ENCODE measurements at places on chromosomes 7 and 10.
A peak's percentile ranks its signal among the peaks of the same experiment; 100 is the strongest.

DNA sequence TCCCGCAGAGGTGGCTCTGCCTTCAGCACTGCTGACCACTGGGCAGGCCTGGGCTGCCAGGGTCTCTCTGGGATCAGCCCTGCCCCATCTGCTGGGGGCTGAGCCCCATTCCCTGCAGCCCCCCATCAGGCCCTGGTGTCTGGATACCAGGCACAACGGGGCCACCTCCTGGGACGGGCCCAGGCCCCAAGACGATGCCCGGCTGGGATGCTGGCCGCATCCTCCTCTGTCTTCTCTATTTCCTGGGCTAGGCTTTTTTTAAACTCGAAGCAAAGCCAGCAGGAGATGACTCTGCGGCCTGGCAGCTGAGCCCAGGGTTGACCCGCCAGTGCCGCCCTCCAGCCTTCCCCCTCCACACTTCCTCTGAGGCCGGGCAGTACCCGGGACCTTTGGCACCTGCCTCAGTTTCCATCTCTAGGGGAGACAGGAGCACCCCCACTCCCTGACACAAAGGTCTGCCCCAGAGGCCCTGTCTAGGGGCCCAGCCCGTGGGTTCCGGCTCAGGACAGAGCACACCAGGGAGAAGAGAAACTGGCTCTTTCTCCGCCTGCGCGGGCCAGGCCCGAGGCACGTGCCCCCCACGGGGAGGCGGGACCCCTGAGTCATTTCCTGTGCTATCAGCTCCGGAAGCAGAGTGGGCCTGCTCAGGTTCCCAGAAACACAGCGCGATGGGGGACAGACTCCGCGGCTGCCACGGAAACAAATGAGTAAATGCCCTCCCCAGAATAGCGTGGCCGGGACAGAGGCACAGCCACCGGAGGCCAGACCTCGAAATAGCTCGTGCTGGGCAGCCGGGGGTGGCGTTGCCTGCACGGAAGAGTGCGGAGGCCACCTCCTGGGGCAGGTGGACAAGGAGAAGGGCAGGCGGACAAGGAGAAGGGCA, 84.6 kb upstream of the PDGFA start:
- peak; percentile 90 for DNase-seq

DNA sequence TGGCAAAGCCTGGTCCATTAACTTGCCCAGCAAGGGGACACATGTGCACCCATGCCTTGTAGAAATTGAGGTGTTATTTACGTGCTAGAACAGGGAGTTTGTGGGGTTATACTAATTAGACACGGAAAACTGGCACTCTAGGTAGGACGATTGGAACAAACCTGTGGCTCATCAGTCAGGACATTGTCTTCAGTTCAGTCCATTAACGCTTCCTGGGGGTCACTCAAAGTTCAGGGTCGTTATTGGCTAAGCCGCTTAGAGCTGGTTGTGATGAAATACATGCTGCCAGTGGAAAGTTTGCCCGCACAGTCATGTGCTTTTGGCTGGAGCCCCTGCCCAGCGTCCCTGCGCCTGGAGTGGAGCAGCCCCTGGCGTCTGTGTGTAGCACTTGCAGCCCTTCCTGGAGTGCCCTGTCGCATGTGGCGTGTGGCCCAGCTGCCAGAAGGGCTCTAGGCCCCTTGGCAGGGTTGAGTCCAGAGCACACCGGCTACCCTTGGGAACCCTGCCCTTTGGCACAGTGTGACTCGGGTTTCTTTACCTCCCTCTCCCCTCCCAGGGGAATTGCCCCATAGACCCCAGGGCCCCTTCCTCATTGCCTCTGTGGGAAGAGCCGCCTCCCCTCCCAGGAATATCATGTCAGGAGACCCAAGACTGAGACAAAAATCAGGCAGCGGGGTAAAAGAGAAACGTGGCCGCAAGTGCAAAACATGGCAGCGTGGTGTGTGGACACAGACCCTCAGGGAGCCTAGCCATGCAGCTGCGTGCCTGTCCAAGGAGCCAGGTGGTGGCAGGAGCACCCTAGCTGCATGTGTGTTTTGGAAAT, 9.8 kb downstream of the ZNF775 start:
- no peak for DNase-seq

DNA sequence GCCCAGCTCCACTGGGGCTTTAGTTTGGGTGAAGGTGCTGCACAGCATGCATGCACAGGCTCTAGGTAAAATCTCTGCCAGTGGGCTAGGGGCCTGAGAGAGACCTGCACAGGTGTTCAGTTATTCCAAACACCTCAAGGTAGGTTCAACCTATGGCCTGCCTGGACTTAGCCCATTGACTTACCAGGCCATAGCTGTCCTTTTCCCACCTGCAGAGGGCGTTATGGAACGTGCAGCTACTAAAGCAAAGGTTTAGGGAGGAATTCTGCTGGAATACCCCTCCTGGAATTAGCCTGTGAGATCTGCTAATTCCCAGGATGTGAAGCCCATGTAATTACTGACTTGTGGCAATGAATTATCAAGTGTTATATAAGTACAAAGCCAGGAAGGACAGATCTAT, 3.6 kb downstream of the VWC2 start:
- no peak for DNase-seq

GRCh38 chr10:62541811-62542210, 167.6 kb downstream of the ZNF365 start:
- DNase-seq: no peak

GRCh38 chr10:60410970-60411369, 21.3 kb upstream of the ANK3 start:
- DNase-seq: no peak

GRCh38 chr10:6530211-6530840, 49.8 kb downstream of the PRKCQ start:
- peak; percentile 14 for DNase-seq

DNA sequence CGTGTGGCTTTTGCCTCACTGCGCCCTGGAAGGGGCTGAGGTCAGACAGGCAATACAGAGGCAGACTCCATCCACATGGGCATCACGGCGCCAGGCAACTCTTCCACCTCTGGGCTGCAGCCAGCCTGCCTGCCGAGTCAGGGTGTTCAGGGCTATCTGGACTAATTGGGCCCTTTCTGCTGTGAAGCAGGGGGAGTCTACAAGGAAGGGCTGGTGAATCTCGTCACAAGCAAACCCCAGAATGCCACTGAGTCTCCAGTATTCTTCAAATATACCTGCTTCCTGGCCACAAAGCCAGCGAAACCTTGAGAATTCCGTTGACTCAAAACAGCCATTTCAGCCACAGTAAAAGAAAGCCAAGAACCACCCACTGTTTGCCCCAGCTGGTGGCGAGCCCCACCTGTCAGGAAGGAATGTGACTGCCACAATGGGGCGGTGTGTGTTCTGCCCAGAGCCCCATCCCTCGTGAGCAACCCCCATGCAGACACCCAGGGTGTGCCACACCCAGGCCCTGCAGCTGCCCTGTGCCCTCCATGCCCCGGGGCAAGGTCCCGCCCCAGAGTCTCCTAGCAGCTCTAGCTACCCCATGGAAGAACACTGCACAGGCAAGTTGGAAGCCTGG, 117.3 kb downstream of the FAM53B start:
- no peak for DNase-seq

DNA sequence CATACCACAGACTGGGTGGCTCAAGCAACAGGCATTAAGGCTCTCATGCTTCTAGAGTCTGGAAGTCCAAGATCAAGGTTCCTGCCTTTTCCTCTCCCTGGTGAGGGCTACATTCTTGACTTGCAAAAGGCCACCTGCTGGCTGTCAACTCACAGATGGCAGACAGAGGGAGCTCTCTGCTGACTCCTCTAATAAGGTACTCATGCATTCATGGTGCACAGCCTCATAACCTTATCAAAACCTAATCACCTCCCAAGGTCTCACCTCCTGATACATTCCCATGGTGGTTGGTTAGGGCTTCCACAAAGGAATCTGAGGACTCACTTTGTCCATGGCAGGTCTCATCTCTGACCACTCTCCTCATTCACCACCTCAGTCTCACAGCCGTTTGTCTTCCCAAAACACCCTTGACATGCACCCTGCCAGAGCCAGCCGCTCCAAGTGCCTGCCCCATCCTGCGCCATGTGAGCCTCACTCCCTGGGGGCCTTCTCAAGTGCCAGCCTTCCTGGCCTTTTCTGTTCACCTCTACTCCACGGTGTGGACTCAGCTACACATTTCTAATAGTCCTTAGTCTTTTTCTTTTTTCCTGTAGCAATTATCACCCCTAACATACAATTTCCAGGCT, 400.3 kb upstream of the ADARB2 start:
- DNase-seq: no peak

DNA sequence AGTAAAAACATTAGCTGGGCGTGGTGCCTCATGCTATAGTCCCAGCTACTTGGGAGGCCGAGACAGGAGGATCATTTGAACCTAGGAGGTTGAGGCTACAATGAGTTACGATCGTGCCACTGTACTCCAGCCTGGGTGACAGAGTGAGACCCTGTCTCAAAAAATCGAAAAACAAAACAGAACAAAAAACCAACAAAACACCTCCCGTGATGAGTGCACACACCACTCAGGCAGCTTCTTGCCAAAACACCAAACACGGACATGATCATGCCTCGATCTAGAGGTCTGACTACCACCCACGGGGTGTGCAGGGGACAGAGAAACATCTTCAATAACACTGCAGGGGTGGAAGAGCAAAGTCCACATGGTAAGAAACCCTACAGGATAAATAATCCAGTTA, 44.4 kb downstream of the AMZ1 start:
- no peak for DNase-seq

DNA sequence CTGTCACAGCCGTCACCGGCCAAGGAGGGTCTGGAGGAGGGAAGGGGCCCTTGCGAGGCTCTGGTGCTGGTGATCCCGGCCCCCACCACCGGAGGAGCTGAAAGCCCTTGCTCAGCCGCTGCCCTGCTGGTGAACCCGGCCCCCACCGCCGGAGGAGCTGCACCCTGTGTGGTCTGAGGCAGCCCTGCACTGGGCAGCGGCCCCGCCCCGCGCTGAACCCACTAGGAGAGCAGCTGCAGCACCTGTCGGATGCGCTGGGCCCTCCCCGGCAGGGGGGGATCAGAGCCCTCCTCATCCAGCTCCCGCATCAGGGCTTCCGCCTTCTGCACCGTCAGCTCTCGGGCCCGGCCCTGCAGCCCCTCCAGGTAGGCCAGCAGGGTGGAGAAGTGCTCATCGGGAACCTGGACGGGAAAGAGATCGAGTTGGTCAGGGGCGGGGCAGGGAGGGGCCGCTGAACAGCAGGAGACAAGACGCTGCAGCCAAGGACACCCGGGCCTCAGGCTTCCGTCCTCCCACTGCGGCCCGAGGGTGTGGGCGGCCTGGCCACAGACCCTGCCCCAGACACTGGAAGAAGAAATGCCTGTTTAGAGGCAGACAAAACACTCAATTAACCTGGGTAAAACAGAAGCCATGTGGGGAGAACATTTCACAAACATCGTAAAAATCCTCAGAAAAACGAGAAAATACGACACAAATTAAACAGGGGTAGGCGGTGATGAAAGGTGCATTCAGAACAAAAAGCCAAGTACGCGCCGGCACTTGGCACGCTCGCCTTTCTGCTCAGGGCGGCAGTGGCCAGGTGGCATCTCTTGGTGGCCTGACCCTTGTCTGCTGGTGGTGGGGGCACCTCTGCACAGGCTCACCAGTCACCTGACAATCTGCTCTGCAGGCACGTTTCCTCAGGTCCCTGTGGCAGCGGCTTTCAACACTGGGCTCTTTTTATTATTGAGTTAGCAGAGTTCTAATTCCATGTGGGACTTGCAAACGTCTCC, 14.7 kb downstream of the CYP2W1 start:
- no peak for DNase-seq

- DNase-seq: no peak
These were observed 37.1 kb downstream of the CXCL12 start for GRCh38 chr10:44347609-44348400.

DNA sequence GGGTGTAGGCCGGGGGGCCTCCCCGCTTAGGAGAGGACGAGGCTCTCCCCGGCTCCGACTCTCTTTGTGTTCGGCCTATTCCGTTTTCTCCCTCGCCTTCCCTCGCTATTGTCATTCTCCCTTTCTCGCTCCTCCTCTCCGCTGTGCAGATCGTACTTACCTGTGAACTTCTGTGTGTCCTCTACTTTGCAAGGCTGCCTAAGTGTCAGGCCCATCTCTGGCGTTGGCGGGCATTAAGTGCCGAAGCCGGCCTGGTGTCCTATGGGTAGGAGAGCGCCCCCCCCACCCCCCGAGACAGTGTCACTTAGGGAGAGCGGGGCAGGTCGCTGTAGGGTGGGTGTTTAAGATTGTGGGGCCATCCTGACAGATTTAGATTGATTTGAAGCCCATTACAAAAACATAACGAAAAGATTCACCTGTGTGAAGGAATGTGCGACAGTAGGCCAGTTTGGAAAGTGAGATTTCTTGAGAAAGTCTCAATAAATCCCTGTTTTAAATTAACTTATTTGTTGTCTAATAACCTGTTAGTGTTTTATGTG, 579 bp downstream of the RBM33 start:
- DNase-seq: no peak

- no peak for DNase-seq
These were observed 265.7 kb downstream of the SEMA3D start for GRCh38 chr7:84921154-84921553.

- no peak for DNase-seq
These were observed 188.2 kb downstream of the TEX36 start for GRCh38 chr10:125494651-125495239.

- DNase-seq: no peak
These were observed 685.4 kb upstream of the MBL2 start for GRCh38 chr10:53458007-53458406.

DNA sequence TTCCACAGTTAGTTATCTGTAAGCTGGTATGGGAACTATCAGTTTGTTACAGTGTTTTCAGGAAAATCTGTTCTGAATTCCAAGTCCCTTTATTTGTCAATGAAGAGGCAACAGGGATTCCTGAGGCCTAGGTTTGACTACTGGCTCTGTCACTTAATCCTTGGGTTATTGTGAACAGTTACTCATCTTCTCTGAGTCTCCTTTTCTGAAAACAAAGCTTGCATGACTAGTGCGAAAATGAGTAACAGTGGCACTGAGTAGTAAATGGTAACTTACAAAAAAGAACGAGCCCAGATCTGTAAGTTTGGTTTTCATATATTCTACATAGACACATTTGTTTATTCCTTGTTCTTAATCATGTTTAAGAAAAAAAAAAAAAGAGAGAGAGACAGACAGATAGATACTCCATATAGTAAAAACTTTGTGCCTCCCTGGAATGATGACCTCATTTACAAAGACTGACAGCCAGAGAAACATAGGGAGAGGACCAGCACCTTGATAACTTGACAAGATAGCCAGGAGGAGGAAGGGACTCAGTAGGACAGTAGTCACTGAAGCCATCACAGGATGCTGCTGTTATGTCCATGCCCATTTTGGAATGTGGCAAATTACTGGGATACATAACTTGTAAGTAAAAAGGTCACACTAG, 1.9 kb downstream of the MRPS33 start:
- DNase-seq: no peak

DNA sequence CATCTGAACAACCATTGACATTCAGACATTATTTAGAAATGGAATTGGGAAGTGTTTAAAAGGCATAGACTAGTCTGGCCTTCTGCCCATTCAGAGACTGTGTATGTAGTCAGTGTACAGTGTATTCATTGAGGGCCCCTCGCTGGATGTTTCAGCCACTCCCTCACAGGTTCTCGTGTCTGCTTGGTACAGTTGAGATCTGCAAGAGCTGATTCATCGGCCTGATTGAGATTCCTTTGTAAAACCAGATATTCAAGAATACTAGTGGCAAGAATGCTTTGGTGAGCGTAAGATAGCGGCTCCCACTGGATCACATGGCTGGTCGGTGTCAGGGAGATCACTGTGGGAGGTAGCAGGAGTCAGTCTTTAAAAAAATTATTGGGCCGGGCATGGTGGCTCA, 119.5 kb downstream of the TCF7L2 start:
- DNase-seq: no peak

GRCh38 chr7:98230746-98231471, 19.7 kb downstream of the BHLHA15 start:
- DNase-seq: no peak

- no peak for DNase-seq
These were observed 94.9 kb downstream of the STRA8 start for GRCh38 chr7:135328526-135328925.

GRCh38 chr7:151819866-151820265, 57.0 kb downstream of the PRKAG2 start:
- DNase-seq: no peak
